Right atrium auricular region (tissue), 2 donors: ENCODE measurements at places on chromosomes 7 and 10. TPM values are rescaled to one million over a fixed set of nuclear protein-coding genes. Genes with fewer than 3 reads are reported as not detected.
A peak's percentile ranks its signal among the peaks of the same experiment; 100 is the strongest.

The SKIDA1 gene
- 2.1 TPM for total RNA-seq

The TMEM229A gene
- total RNA-seq = 1.1 TPM

The CYP26C1 gene
- not detected for total RNA-seq

The AGFG2 gene
- total RNA-seq = 25.8 TPM

The BEND7 gene
- 11.5 TPM for total RNA-seq

The NEUROD6 gene
- total RNA-seq = not detected

The SEMA3A gene
- total RNA-seq = 3.6 TPM

The TMEM140 gene
- 14.9 TPM for total RNA-seq

The LMBR1 gene
- total RNA-seq = 33.7 TPM

The ARID5B gene
- 53.4 TPM for total RNA-seq

The TMEM213 gene
- total RNA-seq = not detected

The C7orf57 gene
- not detected for total RNA-seq

The SPDYE2 gene
- not detected for total RNA-seq

DNA sequence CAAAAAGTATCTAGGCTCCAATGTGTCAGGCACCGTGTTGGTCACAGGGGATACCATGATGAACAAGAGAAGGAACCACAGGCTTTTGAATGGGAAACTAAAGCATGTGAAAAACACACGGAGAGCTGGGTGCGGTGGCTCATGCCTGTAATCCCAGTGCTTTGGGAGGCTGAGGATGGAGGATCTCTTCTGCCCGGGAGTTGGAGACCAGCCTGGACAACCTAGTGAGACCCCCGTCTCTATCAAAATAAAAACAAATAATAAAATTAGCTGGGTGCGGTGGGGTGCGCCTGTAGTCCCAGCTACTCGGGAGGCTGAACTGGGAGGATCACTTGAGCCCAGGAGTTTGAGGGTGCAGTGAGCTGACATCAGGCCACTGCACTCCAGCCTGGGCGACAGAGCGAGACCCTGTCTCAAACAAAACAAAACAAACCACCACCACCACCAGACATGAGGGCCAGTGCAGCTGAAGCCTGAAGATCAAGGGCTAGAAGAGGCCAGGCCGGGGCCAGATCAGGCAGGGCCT is 611 bp upstream of the COPS6 start:
- DNase-seq = no peak
- H3K27ac ChIP-seq = peak overlapping the region; percentile 90
- peak overlapping the region; percentile 83 for H3K4me3 ChIP-seq
- no peaks in the 10 kb centered on the region for H3K27me3 ChIP-seq

DNA sequence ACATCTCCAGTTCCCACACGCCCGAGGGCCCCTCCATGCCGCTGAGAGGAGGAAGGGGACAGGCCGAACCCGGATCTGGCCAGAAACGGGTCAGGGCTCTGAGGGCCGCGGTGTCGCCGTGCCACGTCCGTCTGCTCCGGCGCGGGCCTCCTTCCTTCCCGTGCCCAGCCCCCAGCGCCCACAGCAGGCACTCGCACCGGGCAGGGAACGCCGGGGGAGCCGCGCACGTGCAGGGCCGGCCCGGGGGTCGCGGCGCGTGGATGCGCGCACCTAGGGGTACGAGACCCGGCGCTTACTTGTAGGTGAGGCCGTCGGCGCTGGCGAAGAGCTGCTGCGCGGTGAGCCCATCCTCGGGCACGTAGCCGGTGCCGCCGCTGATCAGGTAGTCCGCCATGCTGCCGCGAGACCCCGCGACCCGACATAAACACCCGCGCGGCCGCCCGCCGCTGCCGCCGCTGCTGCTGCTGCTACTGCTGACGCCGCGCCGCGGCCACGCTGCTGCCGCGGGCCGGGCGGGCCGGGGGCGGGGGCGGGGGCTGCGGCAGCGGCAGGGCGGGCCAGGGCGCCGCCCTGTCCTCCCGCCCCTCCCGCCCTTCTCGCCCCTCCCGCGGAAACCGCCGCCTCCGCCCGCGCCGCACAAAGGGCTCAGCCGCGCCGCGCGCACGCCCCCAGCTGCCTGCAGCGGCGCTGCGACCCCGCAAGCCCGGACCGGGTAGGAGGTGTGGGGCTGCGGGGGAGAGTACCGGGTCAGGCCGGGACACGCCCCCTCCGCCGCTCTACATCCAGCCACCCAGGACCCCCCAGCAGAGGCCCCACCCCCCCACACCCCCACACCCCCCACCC is 4.1 kb downstream of the IMPDH1 start:
- DNase-seq = no peak
- peak overlapping the region; percentile 64 for H3K27ac ChIP-seq
- H3K36me3 ChIP-seq = peaks cover 10% of the 10 kb centered on the region
- no peaks in the 10 kb centered on the region for H3K27me3 ChIP-seq
- H3K4me3 ChIP-seq = peak overlapping the region; percentile 82

DNA sequence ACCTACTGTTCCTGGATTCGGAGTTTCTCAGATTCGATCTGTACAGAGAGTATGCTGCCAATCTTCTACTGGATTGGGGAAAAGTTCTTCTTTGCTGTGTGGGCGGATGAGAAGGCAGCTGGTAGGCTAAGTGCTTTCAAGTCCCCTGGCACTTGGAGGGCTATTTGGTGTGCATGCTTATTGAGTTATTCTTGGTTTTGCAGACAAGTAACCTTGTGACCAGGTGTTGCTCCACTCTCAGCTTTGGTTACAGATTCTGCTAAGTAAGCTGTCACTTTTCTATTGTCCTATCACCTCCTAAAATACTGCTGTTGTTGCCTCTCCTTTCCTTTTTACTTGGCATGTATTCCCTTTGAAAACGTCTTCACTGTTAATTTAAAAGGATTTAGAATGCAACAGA is 1375.1 kb upstream of the LRRTM3 start:
- H3K36me3 ChIP-seq = no peaks in the 10 kb centered on the region
- H3K4me3 ChIP-seq = no peak overlapping the region
- DNase-seq = no peak
- no peaks in the 10 kb centered on the region for H3K27me3 ChIP-seq
- H3K27ac ChIP-seq = no peak overlapping the region

GRCh38 chr7:17354473-17354872 is 56.0 kb downstream of the AHR start:
- no peak overlapping the region for H3K4me3 ChIP-seq
- DNase-seq = no peak
- no peaks in the 10 kb centered on the region for H3K4me1 ChIP-seq

- no peak for DNase-seq
- no peak overlapping the region for H3K27ac ChIP-seq
- H3K4me3 ChIP-seq = no peak overlapping the region
- no peaks in the 10 kb centered on the region for H3K4me1 ChIP-seq
- no peaks in the 10 kb centered on the region for H3K36me3 ChIP-seq
Observed at GRCh38 chr7:47225387-47226131, 356.4 kb downstream of the TNS3 start.

GRCh38 chr10:70354100-70354499 is 28.3 kb downstream of the LRRC20 start:
- H3K4me1 ChIP-seq = peaks cover 47% of the 10 kb centered on the region
- no peak overlapping the region for H3K4me3 ChIP-seq

- H3K36me3 ChIP-seq = no peaks in the 10 kb centered on the region
- no peak overlapping the region for H3K27ac ChIP-seq
- H3K27me3 ChIP-seq = peaks cover 54% of the 10 kb centered on the region
- peak overlapping the region; percentile 22 for H3K4me3 ChIP-seq
- no peak for DNase-seq
Observed at GRCh38 chr10:8033812-8034465, 20.5 kb upstream of the GATA3 start.

DNA sequence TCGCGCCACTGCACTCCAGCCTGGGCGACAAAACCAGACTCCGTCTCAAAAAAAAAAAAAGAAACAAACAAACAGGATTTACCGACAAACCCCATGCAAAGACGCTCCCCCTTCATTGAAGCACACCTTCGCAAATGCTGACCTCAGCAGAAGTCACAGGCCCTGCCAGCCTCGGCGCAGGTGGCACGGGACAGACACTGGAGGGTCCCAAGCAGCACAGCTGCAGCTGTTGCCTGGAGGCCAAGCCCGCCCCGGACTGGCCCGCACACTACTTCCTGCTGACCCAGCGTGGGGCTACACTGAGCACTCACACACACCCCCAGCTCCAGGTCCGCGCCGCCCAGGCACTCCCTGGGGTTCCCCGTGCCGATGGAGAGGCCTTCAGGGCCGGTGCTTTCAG is 31.2 kb downstream of the SNX8 start:
- no peaks in the 10 kb centered on the region for H3K27me3 ChIP-seq
- no peaks in the 10 kb centered on the region for H3K36me3 ChIP-seq
- H3K27ac ChIP-seq = no peak overlapping the region
- no peak for DNase-seq
- H3K4me1 ChIP-seq = no peaks in the 10 kb centered on the region

GRCh38 chr7:139772115-139772514 is 5.7 kb downstream of the HIPK2 start:
- no peak overlapping the region for H3K27ac ChIP-seq
- peaks cover 80% of the 10 kb centered on the region for H3K4me1 ChIP-seq
- H3K36me3 ChIP-seq = no peaks in the 10 kb centered on the region
- no peaks in the 10 kb centered on the region for H3K27me3 ChIP-seq
- no peak for DNase-seq

DNA sequence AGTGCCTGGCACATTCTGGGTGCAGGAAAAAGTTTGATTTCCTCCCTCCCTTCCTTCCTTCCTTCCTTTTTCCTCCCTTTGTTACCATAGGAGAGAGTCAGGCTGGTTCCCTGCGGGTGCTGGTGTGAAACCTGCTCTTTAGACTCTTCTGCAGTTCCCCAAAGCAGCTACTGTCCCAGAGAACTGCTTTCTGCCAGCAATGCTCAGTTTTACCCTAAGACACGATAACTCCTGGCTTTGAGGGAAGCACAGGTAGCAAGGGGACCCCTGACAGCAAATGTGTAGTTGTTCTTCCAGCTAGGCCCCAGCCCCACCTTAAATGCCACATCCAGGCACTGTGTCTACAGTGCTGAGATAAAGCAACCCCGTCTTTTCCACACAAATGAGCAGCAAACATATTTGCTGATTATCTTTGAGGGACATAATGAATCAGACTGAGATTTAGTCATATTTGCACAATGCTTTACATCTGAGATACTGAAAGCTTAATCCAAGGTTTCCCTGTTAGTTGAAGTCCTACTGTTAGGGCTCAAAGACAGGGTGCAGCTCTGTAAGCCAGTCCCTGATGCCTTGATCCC is 55.5 kb downstream of the MET start:
- H3K36me3 ChIP-seq = no peaks in the 10 kb centered on the region
- H3K4me3 ChIP-seq = no peak overlapping the region
- H3K27me3 ChIP-seq = no peaks in the 10 kb centered on the region
- no peak overlapping the region for H3K27ac ChIP-seq

DNA sequence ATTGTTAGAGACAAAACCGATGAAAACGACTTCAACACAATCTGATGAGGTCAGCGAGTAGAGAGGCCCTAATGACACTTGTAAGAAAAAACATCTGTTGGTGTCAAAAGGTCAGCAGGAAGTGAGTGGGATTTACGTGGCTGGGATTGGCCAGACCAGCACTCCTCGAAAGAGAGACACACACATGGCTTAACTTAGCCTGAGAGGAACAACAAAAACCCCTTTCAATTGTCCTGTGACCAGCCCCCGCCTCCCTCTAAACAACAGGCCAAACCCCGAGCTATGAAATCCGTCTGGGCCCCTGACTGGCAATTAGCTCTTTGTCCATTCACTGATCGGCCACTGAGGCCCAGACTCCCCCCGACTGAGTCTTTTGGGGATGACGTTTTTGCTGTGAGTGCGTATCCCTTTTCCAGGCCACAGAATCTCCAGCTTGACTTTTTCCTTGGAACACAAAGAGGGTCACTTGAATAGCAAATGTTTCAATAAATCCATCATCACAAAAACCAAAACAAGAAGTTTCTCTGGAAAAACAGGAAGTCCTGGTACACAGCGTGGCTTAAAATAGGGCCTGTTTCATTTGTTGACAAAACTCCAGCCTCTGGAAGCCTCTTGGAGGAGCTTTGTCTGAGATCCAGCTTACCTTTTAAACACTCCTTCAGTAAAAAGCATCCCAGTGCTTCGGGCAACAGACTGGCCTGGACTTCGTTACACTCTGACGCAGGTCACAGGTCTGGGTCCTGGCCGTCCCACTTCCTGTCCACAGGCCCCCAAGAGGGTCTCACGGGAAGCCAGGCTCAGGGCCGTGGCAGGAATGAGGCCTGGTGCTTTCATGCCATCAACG is 103.0 kb downstream of the CTBP2 start:
- H3K27me3 ChIP-seq = no peaks in the 10 kb centered on the region
- peak overlapping the region; percentile 9 for H3K4me3 ChIP-seq
- DNase-seq = peak; percentile 86
- peaks cover 76% of the 10 kb centered on the region for H3K4me1 ChIP-seq

GRCh38 chr10:69807122-69807521 is 5.4 kb downstream of the COL13A1 start:
- H3K36me3 ChIP-seq = no peaks in the 10 kb centered on the region
- no peaks in the 10 kb centered on the region for H3K4me1 ChIP-seq
- H3K27ac ChIP-seq = no peak overlapping the region
- H3K27me3 ChIP-seq = no peaks in the 10 kb centered on the region
- H3K4me3 ChIP-seq = no peak overlapping the region

- no peaks in the 10 kb centered on the region for H3K36me3 ChIP-seq
- no peak overlapping the region for H3K4me3 ChIP-seq
- no peak for DNase-seq
- no peaks in the 10 kb centered on the region for H3K4me1 ChIP-seq
Observed at GRCh38 chr10:130767116-130767730, 544.3 kb downstream of the TCERG1L start.

- H3K27ac ChIP-seq = peak overlapping the region; percentile 57
- no peak overlapping the region for H3K4me3 ChIP-seq
- H3K27me3 ChIP-seq = no peaks in the 10 kb centered on the region
- H3K4me1 ChIP-seq = no peaks in the 10 kb centered on the region
Observed at GRCh38 chr10:30048768-30049517, 10.4 kb downstream of the JCAD start.

- H3K27me3 ChIP-seq = no peaks in the 10 kb centered on the region
- H3K4me3 ChIP-seq = no peak overlapping the region
- no peak overlapping the region for H3K27ac ChIP-seq
- no peaks in the 10 kb centered on the region for H3K4me1 ChIP-seq
- no peak for DNase-seq
- H3K36me3 ChIP-seq = no peaks in the 10 kb centered on the region
Observed at GRCh38 chr7:87498893-87499292, 23.4 kb upstream of the ABCB4 start.

- no peaks in the 10 kb centered on the region for H3K27me3 ChIP-seq
- no peaks in the 10 kb centered on the region for H3K4me1 ChIP-seq
- H3K36me3 ChIP-seq = peaks cover 70% of the 10 kb centered on the region
- H3K4me3 ChIP-seq = no peak overlapping the region
Observed at GRCh38 chr7:157193274-157193673, 54.5 kb downstream of the UBE3C start.

- H3K4me1 ChIP-seq = no peaks in the 10 kb centered on the region
- no peak overlapping the region for H3K4me3 ChIP-seq
- no peaks in the 10 kb centered on the region for H3K27me3 ChIP-seq
- H3K36me3 ChIP-seq = no peaks in the 10 kb centered on the region
- H3K27ac ChIP-seq = no peak overlapping the region
- no peak for DNase-seq
Observed at GRCh38 chr7:37686556-37687345, 3.2 kb downstream of the GPR141 start.

DNA sequence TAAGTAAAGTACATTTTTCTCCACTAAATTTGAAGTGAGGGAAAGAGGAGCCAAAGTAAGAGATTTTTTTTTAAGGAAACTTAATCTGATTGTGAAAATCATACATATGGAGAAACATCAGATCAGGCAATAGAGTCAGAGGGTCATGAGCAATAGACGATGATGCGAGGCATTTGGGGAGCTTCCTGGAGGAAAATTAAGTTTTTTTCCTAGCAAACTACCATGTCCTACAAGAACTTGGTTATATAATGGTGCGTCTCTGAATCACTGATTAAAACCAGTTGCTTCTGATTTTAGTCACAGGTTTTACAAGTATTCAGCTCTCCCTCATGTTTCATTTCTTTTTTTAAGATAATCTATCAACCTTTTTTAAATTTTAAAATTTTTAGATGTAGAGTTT is 52.1 kb upstream of the MTURN start:
- H3K36me3 ChIP-seq = peaks cover 7% of the 10 kb centered on the region
- no peak overlapping the region for H3K27ac ChIP-seq
- no peak overlapping the region for H3K4me3 ChIP-seq
- DNase-seq = no peak
- H3K4me1 ChIP-seq = no peaks in the 10 kb centered on the region
- H3K27me3 ChIP-seq = no peaks in the 10 kb centered on the region
